Posterior cingulate gyrus (tissue), 11 donors: ENCODE measurements at places on chromosomes 12 and 14.

GRCh38 chr12:90816353-90817089, 138.5 kb downstream of the CCER1 start:
- no peak for DNase-seq

DNA sequence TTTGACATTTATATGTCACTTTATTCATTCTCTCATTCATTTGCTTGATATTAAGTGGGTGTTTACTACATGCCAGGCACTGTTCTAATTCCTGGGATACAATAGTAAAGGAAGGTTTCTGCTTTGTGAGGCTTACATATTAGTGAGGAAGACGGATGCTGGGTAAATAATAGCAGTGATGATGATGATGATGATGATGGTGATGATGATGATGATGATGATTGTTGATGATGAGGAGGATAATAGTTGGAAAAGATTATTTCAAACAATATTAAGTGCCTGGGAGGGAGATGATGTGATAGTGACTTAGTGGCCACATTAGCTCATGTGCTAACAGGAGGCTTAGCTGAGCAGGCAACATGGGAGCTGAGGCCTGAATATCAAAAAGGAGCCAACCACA, 19.3 kb upstream of the TMEM233 start:
- DNase-seq: no peak

GRCh38 chr12:83642205-83642604, 955.5 kb downstream of the TMTC2 start:
- no peak for DNase-seq

GRCh38 chr14:26987744-26988363, 390.0 kb upstream of the NOVA1 start:
- no peak for DNase-seq

DNA sequence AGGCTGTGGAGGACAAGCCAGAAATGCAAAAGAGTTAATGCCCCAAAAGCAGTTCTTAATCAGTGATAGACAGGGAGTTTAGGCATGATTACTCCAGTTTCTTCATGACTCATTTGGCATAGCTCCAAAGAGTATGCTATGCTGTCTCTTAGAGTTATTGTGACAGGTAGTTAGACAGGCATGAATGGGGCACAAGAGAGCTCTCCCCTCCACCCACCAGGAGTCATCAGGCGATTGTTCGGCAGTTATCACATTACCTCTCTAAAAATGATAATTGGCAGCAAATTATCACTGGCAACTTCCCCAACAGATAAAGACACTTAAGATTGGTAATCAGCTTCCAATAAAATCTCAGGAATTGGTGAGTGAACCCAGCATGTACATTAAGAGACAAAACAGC, 320.1 kb downstream of the DAD1 start:
- DNase-seq: no peak

DNA sequence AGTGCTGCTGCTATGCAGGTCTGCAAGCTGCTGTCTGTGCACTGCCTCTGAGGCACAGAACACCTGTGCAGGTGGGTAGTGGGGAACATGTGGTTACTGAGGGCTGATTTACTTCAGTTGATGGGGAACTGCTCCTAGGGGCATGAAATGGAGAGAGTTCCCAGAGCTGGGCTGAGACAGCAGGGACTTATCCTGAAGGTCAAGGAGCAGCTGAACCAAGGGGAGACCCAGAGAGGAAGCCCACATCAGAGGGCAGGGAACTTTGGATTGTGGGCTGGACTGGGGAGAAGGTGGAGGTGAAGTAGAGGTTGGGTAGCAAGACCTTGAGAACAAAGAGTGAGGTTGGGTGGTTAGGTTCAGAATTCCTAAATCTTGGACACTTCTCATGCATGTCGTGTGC, 311.9 kb downstream of the AACS start:
- DNase-seq: no peak

DNA sequence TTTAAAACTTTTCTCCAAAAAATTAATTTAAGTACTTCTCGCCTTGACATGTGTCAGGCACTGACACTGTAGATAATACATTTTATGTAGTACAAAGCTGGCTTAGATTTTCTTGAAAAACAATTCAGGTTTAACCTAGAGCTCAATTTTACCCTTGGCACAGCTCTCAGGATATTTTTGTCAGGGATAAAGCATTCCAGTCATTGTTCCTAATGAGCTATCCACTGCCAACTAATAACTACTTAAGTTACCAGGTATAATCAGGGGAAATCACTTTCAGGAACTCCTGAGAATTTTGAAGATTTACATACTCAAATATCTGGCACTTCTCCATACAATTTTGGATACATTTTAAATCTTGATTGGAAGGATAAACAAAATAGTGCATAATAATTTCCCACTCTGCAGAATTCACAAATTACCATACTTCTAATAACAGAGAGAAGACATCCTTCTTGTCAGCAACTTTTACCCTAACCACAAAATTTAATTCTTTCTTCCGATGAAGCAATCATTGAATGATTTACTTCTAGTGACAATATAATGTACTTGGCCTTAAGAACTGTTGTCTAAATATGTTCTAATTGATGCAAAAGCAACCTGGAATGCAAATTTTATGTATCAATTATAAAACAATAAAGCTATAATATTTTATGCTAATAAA, 4.8 kb downstream of the RASSF9 start:
- no peak for DNase-seq

DNA sequence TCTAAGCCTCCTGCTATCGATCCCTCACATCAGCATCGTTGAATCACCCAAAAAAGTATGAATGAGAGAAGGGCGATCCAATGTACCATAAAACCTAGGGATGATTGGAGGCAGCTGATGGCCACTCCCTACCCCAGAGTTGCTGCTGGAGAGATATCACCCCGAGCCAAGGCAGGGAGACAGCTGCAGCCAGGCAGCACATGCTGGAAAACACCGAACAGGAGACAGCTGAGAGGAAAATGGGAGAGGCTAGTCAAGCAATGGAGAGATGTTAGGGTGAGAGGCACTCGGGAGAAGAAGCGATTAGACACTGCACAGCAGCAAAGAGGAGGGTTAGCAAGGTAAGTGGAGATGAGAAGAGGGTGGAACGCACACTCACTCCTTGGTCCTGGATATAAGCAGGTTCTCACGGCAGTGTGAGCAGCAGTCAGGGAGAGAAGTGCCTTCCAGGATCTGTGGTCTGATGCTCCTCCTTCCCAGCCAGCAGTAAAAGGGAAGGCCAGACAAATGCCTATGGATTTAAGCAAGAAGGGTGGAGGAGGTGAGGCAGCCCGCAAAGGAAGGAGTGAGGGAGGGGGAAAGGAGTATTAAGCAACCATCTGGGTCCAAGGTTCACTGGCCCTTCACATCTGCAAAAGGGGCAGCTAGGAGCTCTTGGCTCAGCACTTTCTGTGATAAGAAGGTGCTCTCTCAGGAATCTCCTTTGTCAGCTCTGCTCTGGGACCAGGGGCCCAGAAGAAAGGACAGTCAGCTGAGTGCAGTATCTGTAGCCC, at the start of gene SLC7A7:
Gene SLC7A7 (minus strand): TSS at position 495 of the 773 bp plus-strand sequence. CDS start 2,037 bp downstream, outside the sequence.
- DNase-seq: peak; percentile 52

- DNase-seq: no peak
Measured at GRCh38 chr12:130335517-130336392, 1.9 kb upstream of the PIWIL1 start.

- DNase-seq: no peak
Measured at GRCh38 chr12:127980585-127980984, 286.4 kb upstream of the TMEM132C start.

- no peak for DNase-seq
Measured at GRCh38 chr12:113858841-113859386, 107.2 kb downstream of the RBM19 start.

GRCh38 chr12:95291501-95291900, 73.9 kb downstream of the VEZT start:
- DNase-seq: no peak

DNA sequence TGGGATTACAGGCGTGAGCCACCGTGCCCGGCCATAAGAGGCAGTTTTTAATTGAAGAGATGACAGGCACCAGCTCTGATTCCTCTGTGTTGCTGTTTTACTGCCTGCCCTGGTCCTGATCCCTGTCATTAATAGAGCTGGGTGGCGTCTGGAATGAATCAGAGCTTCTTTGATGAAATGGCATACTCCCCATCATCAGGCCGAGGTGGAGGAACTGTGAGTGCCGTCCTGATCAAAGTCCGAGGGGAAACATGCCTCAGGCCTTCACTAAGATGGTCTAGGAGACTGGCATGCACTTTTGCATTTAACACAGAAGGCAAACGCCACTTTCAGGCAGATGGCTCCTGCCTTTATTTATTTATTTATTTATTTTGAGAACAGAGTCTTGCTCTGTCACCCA, 34.1 kb downstream of the IL31 start:
- no peak for DNase-seq

GRCh38 chr12:101089271-101089670, 120.8 kb downstream of the SLC5A8 start:
- no peak for DNase-seq

- DNase-seq: no peak
Measured at GRCh38 chr14:32530800-32531199, 201.7 kb downstream of the AKAP6 start.

DNA sequence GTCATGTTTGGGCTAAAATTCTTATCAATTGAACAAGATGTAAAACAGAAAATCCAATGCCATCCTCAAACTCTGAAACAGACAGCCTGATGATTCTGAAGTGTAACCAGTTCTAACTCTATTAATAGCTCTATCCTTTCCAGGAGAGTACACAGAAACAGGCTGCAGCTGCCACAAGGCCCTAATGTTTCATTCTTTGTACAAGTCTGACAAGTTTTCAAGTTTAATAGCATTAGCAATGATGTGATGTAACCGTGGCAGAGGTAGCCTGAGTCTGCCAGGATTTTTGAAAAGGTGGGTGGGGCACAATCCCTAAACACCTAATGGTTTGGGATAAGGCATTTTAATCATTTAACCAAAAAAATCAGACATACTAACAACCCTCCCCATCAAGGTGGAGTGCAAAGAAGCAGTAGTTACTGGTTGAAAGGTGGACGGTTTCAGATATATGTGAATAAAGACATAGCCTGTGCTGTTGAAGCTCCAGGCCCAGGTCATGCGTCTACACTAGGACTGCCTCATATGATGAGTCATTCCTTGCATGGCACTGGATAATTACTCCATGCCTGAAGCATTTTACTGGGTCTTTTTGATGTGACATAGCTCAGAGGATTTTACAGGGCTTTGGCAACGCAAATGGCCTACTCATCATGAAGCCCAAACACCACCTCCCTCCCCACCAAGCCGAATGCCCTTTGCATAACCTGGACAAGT, 145.1 kb upstream of the GRIP1 start:
- DNase-seq: no peak
